Sciatic nerve (tissue), 2 donors: ENCODE measurements at places on chromosomes 4 and X.

DNA sequence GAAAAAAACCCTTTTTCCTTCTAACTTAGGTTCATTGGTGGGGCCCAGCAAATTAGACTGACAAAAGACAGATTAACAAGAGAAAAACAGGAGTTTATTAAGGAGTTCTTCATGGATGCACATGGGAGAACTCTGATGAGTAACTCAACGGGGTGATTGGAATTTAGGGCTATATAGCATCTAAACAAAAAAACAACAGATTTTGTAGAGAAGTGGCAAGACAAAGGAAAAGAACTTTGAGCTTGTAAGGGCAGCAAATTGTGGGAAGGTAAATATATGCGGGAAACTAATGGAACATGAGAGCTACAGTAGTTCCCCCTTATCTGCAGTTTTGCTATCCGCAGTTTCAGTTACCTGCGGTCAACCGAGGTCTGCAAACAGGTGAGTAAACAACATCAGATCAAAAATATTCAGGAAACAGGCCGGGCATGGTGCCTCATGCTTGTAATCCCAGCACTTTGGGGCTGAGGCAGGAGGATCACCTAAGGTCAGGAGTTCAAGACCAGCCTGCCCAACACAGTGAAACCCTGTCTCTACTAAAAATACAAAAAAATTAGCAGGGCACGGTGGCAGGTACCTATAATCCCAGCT is 573.6 kb downstream of the ADGRL3 start:
- no peak for DNase-seq

- DNase-seq = no peak
These were observed 99.5 kb downstream of the PPP2R2C start for GRCh38 chr4:6372649-6373525.

DNA sequence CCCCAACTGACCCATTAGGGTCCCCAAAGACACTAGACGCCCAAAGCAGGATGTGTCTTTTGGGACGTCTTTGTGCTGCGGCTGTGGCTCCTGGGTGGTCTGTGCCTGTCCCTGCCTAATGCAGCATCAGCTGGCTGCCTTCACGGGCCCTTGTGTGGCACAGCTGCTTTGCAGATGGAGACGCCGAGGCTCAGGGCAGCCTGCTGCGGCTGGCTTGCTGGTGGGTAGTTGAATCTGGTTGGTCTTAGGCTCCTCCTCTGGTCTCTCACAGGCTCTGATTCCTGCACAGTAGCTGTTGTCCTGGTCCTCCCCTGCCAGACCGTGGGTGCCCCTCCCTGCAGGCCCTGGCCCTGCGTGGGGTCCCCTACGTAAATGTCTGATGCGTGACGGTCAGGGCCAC is 8.1 kb downstream of the CPZ start:
- no peak for DNase-seq

- DNase-seq = no peak
These were observed 62.8 kb downstream of the UCHL1 start for GRCh38 chr4:41319553-41319952.

DNA sequence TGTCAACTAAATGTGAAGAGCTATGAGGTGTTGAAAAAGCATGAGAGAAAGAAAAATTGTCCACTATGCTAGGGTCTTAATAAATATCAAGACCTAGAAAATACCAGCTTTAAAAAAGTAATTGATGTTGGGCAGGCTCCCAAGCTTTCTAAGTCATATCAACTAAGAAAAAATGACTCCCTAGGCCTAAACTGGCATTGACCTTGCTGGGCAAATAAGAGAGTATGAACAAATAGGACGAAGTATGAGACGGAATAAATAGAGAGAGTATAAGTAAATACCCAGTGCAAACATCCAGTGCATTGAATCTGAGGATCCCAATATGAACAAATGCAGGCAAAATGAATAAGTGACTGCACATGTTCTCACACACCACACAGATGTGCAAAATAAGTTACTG is 3.2 kb downstream of the KDR start:
- DNase-seq = no peak

- DNase-seq = no peak
These were observed 23.5 kb upstream of the SPINK2 start for GRCh38 chr4:56844802-56845580.

GRCh38 chrX:133987188-133987587 is 1.8 kb upstream of the GPC3 start:
- DNase-seq = no peak

GRCh38 chr4:47485768-47486167 is 693 bp downstream of the ATP10D start:
- DNase-seq = no peak

DNA sequence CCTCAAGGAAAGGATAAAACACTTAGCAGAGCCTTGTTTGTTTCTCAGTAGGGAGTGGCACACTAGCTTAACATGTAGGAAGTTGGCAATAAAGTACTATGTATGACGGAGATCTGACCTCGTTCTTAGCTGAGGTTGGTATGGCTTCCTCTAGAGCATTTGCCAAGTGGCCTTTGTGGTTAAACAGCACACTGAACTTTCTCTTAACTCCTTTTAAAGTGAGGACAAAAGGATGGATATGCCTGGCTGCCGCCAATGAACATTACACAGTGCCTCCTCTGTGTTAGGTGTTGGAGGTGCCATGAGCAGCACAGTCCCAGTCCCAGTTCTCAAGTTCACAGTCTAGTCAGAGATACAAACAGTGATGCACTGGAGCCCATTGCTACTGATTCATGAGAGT is 54.4 kb downstream of the VGLL1 start:
- no peak for DNase-seq

- no peak for DNase-seq
These were observed 100.3 kb upstream of the PDE5A start for GRCh38 chr4:119728692-119729593.

DNA sequence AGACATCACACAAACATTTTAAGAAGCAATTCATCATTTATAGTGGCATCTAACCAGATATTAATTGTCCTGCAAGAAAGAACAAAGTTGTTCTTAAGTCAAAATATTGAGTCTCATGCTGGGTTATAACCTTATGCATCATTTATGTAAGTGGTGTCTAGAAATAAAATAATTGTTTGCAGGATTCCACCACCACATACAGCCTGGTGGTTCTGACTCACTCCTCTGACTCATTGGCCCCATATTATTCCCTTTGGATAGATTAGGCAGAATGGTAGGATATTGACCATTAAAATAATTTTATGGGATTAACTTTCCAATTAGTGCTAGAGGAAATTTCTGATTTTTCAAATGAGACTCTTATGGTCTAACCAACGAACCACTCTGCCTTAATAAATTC is 384.5 kb downstream of the GRXCR1 start:
- DNase-seq = no peak

- no peak for DNase-seq
These were observed 482.9 kb downstream of the NAF1 start for GRCh38 chr4:162683659-162684370.

GRCh38 chrX:11724122-11725017 is 33.7 kb upstream of the MSL3 start:
- DNase-seq = no peak

DNA sequence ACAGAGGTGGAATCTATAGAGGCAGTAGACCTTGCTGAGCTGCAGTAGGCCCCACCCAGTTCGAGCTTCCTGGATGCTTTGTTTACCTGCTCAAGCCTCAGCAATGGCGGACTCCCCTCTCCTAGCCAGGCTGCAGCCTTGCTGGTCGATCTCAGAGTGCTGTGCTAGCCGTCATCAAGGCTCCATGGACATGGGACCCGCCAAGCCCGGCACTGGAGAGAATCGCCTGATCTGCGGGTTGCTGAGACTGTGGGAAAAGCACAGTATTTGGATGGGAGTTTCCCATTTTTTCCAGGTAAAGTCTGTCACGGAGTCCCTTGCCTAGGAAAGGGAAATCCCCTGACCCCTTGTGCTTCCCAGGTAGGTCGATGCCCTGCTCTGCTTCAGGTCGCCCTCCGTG is 124.8 kb upstream of the KLF8 start:
- DNase-seq = no peak

GRCh38 chr4:13626492-13627177 is 890 bp downstream of the BOD1L1 start:
- no peak for DNase-seq

- no peak for DNase-seq
These were observed 24.5 kb upstream of the RNF212 start for GRCh38 chr4:1137850-1138249.

- DNase-seq = no peak
These were observed 182.7 kb downstream of the ANK2 start for GRCh38 chr4:113232194-113232593.

DNA sequence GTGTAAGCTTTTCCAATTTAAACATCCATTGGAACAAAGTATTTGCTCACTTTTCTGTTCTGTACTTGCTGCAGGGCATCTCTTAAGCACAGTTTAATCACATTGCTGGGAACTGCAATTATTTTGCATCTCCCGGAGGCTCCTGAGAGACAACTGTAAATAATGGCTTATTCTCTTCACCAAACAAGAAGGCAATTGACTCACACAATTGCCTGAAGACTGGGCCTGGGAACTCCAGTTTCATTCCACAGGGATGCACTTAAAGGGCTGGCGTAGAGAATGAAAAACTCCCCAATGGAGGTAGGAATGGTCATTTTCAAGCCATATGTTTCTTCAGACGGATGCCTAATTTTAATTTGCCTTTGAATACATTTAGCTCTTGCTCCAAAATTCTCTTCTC is 29.5 kb downstream of the TFDP3 start:
- no peak for DNase-seq

DNA sequence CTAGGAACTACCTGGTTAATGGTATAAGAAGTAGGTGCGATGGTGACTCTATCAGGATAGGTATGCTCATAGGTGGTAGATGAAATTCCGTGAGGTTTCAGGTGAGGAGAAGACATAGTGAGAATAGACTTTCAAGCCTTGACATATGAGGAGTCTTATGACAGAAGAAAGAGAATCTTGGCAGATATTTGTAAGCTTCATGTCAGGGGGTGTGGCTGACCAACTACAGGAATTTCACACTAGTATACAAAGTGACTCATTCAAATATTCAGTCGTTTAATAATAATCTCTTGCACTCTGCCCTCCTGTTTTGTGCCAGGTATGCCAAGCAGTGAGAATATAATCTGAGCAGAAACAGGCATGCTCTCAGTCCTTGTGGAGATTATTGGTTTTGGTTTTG is 22.8 kb downstream of the PACRGL start:
- no peak for DNase-seq

- DNase-seq = no peak
These were observed 35.4 kb downstream of the DCHS2 start for GRCh38 chr4:154456240-154456639.

- DNase-seq = no peak
These were observed 170.0 kb downstream of the MID1 start for GRCh38 chrX:10450229-10450958.

DNA sequence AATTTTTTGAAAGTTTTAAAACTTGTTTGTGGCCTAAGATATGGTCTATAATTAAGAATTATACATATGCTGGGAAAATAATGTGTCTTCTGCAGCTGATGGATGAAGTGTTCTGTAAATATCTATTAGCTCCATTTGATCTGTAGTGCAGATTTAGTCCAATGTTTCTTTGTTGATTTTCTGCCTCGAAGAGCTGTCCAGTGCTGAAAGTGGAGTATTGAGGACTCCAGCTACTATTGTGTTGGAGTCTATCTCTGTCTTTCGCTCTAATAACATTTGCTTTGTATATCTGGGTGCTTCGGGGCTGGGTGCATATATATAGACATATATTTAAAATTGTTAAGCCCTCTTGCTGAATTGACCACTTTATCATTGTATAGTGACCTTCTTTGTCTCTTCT is 2127.3 kb downstream of the PCDH7 start:
- DNase-seq = no peak

DNA sequence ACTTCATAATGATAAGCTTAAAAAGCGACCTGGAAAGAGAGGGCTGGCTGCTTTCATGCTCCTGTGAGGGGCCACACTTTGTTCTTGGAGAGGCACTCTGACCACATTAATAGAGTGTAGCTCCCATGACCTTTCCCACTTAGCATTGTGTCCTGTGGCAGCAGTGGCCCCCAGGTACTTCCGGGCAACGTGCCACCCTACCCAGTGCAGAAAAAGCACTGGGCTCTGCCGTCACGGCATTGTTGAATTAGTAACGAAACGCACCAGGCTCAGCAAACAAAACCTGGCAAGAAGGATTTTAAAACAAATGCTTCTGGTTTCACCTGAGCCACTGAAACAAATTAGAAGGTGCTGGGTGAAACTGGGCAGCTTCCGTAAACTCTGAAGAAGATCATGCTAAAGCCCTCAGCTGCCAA is 5.4 kb upstream of the SORBS2 start:
- DNase-seq = no peak

- DNase-seq = no peak
These were observed 329.4 kb upstream of the AGA start for GRCh38 chr4:177771645-177772044.

DNA sequence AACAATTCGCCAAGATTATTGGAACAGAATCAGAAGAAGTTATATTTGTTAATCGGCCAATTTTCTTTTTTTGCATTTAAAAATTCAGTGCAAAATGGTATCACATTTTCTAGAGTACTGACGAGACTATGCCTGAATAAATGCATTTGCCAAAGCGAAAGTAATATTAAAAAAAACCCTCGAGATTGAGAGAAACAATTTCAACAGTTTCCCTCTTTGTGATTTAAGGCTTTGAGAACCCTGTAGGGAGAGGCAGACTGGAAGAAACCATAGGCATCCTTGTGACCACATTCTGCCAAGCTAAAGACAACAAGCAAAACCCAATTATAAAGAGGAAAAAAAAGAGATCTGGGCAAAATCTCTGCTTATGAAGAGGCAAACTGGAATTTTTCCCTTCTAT is 218.1 kb upstream of the GK2 start:
- no peak for DNase-seq

DNA sequence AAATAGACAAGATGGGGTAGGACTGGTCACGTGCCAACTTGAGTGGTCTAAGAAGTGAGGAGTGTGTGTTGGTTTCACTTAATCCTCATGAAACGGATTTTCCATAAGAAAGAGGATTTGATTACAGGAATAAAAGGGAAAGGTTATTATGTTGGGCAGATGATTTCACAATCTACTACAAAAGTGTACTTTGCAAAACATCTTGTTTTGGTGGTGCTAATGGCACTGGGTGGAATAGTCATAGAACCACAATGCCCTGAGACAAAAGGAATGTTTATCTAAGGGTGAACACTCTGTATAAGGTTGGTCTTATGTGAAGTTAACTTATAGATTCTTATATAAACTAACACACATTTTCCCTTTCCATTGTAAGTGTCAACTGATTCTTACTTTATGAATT is 45.6 kb downstream of the GLUD2 start:
- DNase-seq = no peak

DNA sequence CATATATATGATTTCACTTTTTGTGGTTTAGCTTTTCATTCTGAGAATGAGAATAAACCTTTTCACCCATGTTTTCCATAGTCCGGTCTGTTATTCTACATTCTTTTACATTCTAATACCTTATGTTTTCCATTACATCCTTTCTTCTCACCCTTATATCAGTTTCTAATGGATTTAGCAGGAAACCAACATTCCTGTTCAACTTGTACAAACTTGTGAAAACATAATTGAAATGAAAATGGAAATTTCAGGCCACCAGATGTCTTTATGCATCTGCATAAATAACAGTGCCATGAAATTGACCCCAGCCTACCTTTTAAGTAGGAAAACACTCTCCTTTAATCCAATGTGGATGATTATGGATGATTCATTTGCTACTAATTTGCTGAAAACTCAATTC is 494.8 kb upstream of the ZFP42 start:
- no peak for DNase-seq
